ENCODE measurements at places on chromosomes 3 and 15.

- no peak for DNase-seq
- H3K27ac ChIP-seq, result no peak overlapping the region
- H3K4me3 ChIP-seq, result no peak overlapping the region
These were observed 5.9 kb upstream of the ITPKA start for GRCh38 chr15:41487802-41488201.

DNA sequence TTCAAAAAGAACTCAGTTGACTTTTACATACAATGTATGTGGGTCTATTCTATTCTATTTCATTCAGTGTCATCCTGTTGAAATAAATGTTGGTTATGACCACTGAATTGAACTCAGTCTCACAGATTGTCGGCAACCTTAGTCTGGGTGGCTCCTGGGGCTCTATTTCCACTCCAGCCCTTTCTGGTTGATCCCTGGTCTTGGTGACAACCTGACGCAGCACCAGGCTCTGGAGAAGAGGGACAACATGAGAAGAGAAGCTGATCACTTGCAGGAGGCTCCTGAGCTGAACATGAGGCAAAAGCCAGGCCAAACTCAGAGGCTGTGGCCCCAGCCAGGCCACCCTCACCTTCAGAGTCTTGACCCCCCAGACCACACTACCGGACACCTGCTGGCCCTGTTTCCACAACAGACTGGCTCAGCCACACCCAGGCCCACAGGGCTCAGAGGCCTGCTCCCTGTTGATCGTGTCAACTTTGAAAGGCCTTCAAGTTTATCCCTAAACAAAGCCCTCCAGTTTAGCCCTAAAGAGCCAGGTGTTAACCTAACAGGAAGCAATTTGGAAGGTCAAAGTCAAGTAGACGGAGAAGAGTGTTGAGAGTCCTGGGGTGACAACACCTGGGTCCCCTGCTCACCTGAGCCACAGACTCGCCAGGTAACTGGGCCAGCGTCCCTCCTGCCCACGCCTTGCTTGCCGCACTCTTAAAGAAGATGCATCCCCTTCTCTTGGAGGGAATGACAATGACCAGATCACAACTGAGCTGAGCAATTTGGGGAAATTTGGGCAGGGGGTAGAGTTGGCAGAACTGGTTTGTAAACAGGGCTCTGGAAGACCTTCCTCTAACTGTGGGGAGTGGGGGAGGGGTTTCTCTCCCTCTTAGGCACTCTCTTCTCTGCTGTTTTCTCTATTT is 15.4 kb upstream of the MUC20 start:
- H3K36me3 ChIP-seq, result 0 out of 2 replicates have a peak, but pooled peaks cover 3% of the 10 kb centered on the region
- H3K27ac ChIP-seq, result no peak overlapping the region
- DNase-seq, result no peak
- H3K4me1 ChIP-seq, result no peaks in the 10 kb centered on the region
- no peaks in the 10 kb centered on the region for H3K27me3 ChIP-seq
- H3K4me3 ChIP-seq, result no peak overlapping the region

DNA sequence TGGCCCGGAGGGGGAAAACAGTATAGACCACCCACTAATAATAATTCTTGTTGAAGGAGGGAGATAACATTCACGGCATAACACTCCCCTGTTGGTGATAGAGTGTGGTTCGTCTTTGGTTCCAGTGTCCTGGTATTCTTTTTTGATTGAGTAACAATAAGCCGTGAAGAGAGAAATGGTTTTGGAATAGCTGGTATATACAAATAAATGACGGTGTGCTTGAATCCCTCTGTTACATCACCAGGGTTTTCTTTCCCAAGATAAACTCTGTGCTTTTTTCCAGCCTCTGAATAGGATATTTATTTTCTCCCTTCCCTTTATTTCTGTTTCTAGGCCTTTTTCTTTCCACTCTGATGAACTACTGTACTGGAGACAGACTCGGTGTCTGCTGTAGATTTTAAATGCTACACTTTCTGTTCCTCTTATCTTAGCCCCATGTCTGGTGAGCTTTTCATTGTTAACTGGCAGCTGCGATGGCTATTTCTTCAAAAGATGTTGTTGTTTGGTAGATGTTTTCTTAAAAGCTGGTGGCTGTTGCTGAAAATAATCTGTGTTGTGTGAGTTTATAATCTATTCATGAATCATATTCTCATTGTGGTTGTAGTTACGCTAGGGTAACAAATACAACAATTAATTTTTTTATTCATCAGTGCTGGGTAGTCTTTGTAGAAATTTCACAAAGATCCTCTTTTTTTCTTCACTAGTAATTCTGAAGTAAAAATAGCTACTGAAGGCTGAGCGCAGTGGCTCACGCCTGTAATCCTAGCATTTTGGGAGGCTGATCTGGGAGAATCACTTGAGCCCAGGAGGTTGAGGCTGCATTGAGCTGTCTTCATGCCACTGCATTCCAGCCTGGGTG is 15.5 kb upstream of the SCAANT1 start:
- no peak overlapping the region for H3K27ac ChIP-seq
- H3K4me1 ChIP-seq, result no peaks in the 10 kb centered on the region

DNA sequence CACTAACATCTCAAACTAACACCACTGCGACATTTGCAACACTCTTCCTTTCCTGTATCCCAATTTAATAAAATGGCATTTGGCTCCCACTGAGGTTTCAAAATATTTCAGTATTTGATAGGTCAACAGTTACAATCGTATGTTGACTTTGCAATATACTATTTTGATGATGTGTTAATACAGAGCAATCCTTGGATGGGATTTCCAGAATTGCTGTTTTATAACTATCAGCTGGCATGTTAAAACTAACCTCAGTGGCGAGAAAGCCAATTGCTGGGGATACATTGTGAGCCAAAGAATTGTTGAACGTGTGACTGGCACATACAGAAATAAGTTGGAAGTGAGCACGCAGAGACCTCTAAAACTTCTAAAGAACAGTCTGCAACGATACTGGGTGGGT is 226.1 kb upstream of the LYSMD4 start:
- H3K4me3 ChIP-seq, result no peak overlapping the region
- H3K36me3 ChIP-seq, result no peaks in the 10 kb centered on the region
- H3K27ac ChIP-seq, result no peak overlapping the region
- H3K27me3 ChIP-seq, result no peaks in the 10 kb centered on the region
- no peak for DNase-seq

DNA sequence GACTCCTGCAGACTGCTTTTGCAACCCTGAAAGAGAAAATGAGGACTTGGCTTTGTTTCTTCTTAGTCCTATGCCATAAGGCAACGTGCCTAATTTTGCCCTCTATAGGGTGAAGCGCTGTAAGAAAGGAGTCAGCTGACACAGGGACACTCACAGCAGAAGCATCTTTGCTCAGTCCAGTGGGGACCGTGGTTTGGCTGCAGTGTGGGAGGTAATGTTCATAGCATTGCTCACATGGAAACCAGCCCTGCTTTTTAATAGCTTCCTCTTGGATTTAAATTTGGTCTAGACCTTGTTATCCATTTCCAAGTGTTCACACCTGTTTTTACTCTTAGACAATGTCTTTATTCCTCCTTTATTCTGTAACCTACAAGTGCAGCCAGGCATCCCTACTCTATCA is 1032.1 kb downstream of the NTRK3 start:
- H3K27me3 ChIP-seq, result no peaks in the 10 kb centered on the region
- DNase-seq, result no peak
- no peaks in the 10 kb centered on the region for H3K4me1 ChIP-seq

GRCh38 chr3:78880603-78881461 is 887.0 kb downstream of the ROBO1 start:
- DNase-seq, result no peak
- H3K27me3 ChIP-seq, result no peaks in the 10 kb centered on the region
- H3K27ac ChIP-seq, result no peak overlapping the region
- H3K4me3 ChIP-seq, result no peak overlapping the region

DNA sequence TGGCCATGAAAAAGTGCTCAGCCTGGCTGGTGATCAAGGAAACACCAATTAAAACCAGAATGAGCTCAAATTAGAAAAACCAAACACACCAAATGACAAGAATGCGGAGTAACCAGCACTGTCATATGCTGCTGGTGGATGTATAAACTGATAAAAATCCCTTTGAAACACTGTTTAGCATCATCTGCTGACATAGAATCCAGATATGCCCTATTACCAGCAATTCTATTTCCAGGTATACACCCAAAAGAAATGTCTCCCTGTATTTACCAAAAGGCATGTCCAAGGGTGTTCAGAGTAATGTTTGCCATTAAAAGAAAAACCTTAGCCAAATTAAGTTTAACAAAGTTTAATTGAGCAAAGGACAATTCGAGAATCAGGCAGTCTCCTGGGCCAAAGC is 138.6 kb downstream of the FMN1 start:
- H3K36me3 ChIP-seq, result no peaks in the 10 kb centered on the region
- H3K27me3 ChIP-seq, result no peaks in the 10 kb centered on the region
- H3K4me3 ChIP-seq, result no peak overlapping the region
- H3K27ac ChIP-seq, result no peak overlapping the region

- H3K4me3 ChIP-seq, result no peak overlapping the region
- H3K27me3 ChIP-seq, result no peaks in the 10 kb centered on the region
- H3K4me1 ChIP-seq, result no peaks in the 10 kb centered on the region
- no peaks in the 10 kb centered on the region for H3K36me3 ChIP-seq
- no peak overlapping the region for H3K27ac ChIP-seq
These were observed 103.1 kb downstream of the CNTN6 start for GRCh38 chr3:1195947-1196346.

GRCh38 chr3:40116478-40117177 is 192.9 kb upstream of the EIF1B start:
- no peak for DNase-seq
- no peaks in the 10 kb centered on the region for H3K4me1 ChIP-seq
- H3K36me3 ChIP-seq, result no peaks in the 10 kb centered on the region

DNA sequence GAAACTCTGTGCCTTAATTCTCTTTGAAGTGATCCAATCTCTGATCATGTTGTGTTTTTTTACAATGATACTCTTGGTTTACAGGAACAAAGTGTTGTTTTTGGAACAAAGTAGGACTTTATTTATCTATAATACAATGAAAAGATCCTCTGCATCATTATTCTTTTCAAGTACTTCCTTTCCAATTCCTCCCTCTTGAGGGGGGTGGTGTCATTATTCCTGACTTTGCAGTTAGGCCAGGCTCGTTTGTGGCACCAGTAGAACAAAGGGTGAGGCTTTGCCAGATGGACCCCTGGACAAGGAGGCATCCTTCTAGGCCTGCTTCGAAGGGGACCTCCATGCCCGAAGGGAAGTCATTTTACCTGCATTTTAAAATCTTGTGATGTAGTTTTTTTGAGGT is 41.7 kb upstream of the ZBTB38 start:
- H3K36me3 ChIP-seq, result no peaks in the 10 kb centered on the region
- H3K4me3 ChIP-seq, result no peak overlapping the region
- H3K4me1 ChIP-seq, result no peaks in the 10 kb centered on the region
- DNase-seq, result no peak
- H3K27me3 ChIP-seq, result no peaks in the 10 kb centered on the region

DNA sequence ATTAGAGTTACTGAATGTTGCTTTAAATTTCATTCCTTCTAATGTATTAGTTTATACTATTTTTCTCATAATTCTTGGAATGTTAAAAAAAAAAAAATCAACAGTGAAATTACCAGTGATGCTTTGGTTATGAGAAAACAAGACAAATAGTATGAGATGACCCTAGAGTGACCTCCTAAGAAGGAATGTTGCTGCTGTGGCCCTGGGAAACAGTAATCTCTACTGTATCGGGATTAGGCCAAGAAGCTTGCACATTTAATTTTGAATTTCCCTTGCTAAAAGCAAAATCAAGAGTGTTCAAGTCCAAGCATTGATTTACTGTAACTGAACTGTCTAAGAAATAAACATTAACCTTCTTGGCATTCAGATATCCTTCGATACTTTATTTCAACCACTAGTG is 18.1 kb downstream of the TOPBP1 start:
- no peaks in the 10 kb centered on the region for H3K4me1 ChIP-seq
- peaks cover 95% of the 10 kb centered on the region for H3K36me3 ChIP-seq
- DNase-seq, result no peak
- no peaks in the 10 kb centered on the region for H3K27me3 ChIP-seq
- no peak overlapping the region for H3K4me3 ChIP-seq

GRCh38 chr15:68010361-68011153 is 43.6 kb upstream of the PIAS1 start:
- H3K4me3 ChIP-seq, result no peak overlapping the region
- no peak overlapping the region for H3K27ac ChIP-seq
- no peaks in the 10 kb centered on the region for H3K36me3 ChIP-seq
- H3K4me1 ChIP-seq, result no peaks in the 10 kb centered on the region
- no peak for DNase-seq

DNA sequence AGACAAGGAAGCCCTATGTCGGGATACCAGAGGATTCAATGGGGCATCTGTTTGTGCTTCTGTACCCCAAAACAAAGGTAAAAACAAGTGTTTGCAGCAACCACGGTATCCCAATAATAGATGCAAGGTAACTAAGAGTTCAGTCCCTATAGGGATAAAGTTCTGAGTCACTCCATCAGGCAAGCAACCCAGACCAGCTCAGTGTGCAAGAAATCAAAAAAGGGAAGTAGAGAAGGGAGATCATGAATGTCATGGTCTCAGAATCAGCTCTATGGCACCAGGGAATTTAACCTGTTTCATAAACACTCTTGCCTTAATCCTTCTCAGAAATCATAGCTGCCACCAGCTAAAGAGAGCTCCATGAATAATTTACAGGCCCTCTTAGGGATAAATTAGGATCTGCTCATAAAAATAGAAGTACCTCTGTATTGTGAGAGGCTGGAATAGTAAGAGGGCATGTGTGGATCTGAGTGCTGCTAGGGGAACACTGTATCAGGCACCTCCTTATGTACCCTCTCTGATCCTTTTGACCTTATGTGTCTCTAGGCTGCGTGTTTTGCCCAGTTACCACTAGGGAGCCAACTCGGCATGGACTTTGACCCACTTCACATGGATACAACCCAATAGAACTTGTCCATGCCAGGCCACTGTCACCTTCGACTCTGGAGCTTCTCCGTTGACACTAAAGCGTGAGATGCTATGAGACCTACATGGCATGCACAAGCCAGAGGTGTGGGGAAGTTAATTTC is 754.6 kb downstream of the AGBL1 start:
- no peak overlapping the region for H3K4me3 ChIP-seq
- no peak overlapping the region for H3K27ac ChIP-seq
- no peak for DNase-seq
- no peaks in the 10 kb centered on the region for H3K36me3 ChIP-seq
- no peaks in the 10 kb centered on the region for H3K27me3 ChIP-seq

- DNase-seq, result no peak
- H3K4me3 ChIP-seq, result peak overlapping the region; percentile 54
- H3K36me3 ChIP-seq, result peaks cover 19% of the 10 kb centered on the region
- H3K27me3 ChIP-seq, result peaks cover 7% of the 10 kb centered on the region
- H3K27ac ChIP-seq, result peak overlapping the region; percentile 77
- H3K4me1 ChIP-seq, result peaks cover 55% of the 10 kb centered on the region
These were observed 1.1 kb downstream of the SNRK start for GRCh38 chr3:43287500-43287873.

GRCh38 chr15:52563501-52564060 is 5.2 kb downstream of the ARPP19 start:
- H3K36me3 ChIP-seq, result peaks cover 24% of the 10 kb centered on the region
- H3K27ac ChIP-seq, result no peak overlapping the region

DNA sequence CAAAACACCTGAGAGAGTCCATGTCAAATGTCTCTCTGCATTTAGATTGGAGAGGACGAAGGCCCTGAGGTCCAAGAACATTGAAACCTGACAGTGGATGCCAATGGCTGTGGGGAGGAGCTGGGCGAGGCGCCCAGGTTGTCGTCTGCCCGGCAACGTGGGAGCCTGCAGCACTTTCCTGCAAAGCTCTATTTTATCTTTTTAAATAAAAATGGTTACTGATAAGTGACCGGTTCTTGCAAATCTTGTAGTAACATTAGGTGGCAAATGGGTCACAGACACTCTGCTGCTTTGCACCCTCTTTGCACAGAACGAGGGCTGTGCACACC is 19.5 kb upstream of the FANCD2 start:
- H3K27me3 ChIP-seq, result no peaks in the 10 kb centered on the region
- no peaks in the 10 kb centered on the region for H3K4me1 ChIP-seq
- peaks cover 28% of the 10 kb centered on the region for H3K36me3 ChIP-seq
- no peak overlapping the region for H3K4me3 ChIP-seq
- no peak for DNase-seq
- H3K27ac ChIP-seq, result no peak overlapping the region
